CD4-positive, alpha-beta T cell treated with Interleukin-15 for 4 hours (primary cell): ENCODE measurements at places on chromosomes 6 and 20.

DNA sequence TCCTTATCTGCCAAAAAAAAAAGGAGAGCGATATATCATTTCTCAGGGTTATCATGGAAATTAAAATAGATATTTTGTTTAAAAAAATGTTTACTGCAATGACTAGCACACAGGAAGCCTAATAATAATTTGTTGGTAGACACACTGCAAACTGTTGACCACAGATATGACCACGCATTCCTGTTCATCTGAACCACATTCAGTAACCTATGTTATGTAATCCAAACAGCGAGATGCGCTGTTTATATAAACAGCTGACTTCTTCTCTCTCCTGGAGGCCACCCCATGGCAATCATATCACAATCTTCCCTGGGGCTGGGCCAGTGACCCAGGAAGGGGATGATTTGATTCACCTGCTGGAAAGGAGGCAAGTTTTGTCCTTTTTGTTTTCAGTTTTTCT is 129.3 kb upstream of the UST start:
- DNase-seq: no peak

DNA sequence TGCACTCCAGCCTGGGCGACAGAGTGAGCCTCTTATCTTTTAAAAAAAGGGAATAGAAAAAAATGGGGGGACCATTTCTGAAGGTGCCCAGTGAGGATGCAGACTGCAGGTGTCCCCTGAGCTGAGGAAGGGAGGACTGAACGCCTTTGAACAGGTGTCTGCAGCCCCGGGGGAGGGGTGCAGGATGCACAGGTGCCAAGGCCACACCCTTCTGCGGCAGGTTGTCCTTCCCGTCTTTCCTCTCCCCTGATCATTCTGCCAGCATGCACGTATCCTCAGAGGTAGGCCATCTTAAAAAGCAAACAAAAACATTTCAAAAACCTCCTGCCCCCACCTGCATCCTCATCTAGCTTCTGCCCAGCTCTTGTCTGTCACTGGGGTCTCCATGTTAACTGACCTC is 101.3 kb downstream of the MTHFD1L start:
- DNase-seq: no peak

DNA sequence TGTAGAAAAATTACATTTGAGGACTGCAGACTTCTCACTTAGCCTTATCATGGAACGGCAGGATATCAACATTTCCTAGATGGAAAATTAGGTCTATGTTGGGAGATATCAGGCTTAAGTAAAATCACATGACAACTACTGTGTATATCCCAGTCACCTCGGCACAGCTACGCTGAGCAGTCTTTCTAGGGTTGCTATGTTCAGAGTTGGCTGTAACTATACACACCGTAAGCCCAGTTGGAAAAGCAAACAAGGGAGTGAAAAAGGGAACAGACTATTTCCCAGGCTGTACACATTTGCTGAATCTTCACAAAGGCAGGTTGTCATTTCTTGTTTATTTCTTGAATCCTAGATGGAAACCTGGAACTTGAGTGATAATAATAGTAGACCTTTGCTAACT is 80.7 kb upstream of the PTPRK start:
- no peak for DNase-seq

DNA sequence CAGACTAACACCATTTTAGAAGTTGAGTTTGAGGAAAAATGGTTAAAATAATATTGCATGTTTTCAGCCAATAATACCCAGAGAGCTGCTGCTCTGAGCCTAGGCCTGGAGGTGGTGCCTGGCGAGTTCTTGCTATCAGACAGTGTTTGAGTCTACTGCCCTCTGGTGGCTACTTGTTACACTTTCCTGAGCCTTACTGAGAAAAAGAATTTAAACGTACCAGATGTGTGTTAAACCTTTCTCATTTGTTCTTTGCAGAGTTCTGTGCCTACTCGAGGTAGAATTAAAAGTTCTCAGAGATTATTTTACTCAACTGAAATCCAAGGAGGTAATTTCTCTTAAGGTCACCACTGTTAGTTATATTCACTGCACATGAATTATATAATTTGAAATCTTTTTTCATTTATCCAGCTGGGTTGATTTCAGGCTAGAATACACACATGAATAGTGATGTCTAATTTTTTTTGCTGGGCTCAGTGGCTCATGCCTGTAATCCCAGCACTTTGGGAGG is 38.2 kb downstream of the SHLD1 start:
- DNase-seq: peak; percentile 90

- no peak for DNase-seq
Observed at GRCh38 chr20:4602297-4602631, 119.4 kb upstream of the PRND start.

GRCh38 chr6:132731086-132731485 is 17.2 kb upstream of the VNN1 start:
- no peak for DNase-seq

DNA sequence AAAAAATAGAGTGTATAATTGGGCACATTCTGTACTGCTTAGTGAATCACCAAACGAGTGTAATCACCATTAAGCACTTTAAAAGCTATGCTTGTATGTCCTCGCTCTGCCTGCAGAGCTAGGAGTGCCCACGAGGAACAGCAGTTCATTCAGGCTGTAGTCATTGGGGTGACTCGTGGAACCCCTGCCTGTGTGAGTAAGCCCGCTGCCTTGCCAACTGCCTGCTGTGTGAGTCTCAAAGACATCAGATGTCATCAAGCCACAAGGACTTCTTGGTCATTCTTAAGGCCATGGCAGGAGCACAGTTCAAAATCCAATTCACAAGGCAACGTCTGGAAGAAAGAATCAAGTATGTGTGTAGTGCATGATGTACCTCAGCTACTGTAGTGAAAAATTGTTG is 60.4 kb downstream of the FOXO3 start:
- DNase-seq: no peak

GRCh38 chr6:154197196-154197860 is 158.3 kb downstream of the OPRM1 start:
- DNase-seq: peak; percentile 34

DNA sequence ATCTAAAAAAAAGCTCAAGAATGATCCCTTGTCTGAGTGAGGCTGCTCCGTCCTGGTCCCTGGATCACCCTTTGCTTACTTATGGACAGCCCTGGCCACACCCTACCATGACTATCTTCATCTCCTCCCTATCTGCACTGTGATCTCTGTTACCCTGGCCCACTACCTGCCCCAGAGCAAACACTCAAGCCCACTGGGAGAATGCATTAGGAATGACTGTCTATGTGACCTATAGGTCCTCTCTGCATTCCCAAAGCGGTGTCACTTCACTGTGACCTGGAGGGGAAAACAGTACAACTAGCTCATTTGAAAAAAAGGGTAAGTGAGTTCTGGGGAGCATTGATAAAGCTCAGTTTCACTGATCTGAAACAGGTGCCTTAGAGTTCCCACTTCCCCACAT is 86.4 kb upstream of the FOXP4 start:
- no peak for DNase-seq

- no peak for DNase-seq
Observed at GRCh38 chr20:60039526-60039925, 81.3 kb downstream of the CDH26 start.

DNA sequence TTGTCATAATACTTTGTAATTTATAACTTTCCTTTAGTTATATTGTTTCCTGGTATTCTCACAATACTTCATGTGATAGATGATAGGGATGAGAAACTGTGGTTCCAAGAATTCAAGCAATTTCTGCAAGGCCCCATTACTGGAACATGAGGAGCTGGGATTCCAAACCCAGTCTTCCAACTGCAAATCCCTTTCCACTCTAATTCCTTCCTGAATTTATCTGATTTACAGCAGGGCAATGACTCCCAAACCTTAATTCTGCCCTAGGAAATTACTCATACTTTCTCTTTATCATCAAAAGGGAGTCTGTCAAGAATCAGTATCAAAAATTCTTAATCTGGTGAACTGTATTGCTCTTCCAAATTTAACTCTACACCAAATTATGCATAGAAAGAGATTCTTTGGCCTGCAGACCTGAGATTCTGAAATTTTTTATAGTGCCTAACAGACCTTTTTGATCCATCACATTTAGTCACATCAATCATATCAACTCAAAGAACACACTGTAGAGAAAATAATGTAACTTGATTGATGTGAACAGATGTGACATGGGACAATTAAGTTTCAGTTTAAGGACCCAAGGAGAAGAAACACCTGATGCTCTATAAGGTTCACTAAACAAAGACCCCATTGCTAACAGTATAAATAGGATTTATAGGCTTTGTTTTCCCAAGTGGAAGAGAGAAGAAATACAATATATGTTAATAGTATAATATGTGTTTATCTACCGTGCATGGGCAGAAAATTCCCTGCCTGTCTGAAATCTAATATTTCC is 41.5 kb upstream of the GJA1 start:
- DNase-seq: no peak

- no peak for DNase-seq
Observed at GRCh38 chr6:151616600-151616999, 122.8 kb downstream of the CCDC170 start.

DNA sequence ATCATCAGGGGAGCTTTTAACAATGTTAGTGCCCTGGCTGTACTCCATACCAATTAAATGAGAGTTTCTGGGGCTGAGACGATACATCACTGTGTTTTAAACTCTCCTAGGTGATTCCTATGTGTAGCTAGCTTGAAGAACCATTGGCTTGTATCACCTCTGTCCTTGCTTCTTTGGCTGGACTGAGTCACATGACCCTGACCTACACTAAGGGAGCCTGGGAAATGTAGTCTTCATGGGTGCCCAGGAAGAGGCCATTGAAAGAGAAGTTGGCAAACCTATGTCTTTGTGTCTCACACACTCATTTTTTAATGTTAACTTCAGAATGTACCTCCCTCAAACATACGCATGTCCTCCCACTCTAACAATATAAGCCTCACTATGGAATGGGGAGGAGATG is 506.6 kb downstream of the DHX35 start:
- no peak for DNase-seq

DNA sequence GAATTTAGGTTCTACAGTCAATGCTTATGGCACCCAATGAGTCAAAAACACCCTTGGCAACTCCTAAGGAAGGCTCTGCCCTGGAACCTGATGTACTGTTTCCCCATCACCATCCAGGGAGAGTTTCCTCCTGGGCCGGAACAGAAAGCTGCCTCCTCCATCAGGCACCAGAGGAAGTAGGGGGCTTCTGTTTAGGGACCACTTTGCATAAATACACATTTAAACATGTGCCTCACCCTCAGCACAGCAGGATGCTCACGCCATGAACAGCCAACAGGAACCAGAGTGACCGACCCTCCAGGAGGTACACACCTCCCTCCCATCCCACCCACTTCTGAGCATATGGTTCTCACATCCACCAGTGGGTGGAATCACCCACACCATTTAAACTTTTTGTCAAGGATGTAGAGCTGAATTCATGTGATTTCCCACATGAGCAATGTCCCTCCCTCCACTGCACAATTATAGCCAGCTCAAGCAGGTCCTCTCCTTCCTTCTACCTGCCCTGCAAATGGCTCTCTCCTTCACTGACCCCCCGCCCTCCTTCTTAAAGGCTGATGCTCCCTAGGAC is 14.8 kb downstream of the DDRGK1 start:
- no peak for DNase-seq

DNA sequence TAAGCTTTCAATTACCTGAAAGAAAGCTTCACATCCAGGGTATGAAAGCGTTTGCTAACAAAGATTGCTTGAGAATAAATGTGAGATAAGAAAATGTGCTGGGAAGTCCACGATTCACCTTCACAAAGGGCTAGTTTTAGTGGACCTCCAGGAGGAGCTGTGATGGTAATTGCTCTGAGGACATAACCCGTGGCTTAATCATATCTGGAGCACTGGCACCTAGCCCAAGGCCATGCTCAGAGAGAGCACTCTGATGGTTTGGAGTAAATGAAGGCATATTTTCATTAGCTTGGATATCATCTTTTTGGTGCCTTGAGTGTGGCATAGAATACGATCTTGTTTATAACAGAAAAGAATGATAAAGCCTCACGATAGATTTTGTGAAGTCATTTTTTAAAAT is 46.9 kb upstream of the BACH2 start:
- DNase-seq: no peak

DNA sequence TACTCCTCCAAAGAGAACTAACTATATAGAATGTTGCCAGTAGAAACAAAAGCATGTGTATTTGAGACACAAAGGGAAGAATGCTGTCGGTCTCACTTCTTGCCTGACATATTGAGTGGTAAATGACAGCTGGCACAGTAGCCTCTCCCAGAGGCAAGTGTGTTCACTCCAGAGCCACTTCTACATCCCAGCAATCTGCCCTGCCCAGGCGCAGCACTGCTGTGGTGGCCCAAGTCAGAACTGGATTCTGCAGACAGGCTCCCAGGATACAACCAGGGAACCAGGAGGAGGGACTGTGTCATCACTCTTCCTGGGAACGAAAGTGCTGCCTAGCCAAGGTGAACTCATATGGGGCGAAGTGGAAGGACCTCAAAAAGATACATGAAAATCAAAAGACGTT is 103.2 kb upstream of the ARMC2 start:
- no peak for DNase-seq

GRCh38 chr6:87283461-87283860 is 38.9 kb upstream of the SMIM8 start:
- no peak for DNase-seq

DNA sequence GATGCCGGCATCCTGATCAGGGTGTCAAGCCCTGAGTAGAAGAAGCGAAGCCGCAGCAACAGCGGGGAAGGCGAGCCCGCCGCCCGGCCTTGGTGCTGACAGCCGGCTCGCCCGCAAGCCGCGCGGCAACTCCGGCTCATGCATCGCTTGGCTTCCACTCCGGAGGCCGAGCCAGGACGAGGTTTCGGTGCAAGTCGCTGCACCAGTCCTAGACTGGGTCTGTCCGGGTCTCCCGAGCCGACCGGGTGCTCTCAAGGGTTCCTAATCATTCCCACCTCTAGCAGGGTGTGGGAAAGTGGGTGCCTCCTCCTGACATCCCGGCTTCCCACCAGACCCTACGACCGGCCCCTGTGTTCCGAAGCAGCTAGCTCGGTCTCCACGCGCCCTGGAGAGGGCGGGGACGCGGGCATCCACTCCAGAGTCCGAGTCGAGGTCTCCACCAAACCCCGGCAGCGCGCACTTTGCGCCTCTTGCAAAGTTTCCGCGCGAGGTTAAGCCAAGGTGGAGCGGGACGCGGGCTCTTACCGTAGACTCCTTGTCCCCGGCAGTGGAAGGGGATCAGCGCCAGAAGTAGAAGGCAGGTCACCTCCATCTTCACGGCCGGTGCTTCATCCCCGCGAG is 1.4 kb downstream of the MDGA1 start:
- DNase-seq: peak; percentile 3

- DNase-seq: no peak
Observed at GRCh38 chr20:36144336-36144735, 10.2 kb upstream of the EPB41L1 start.

- DNase-seq: no peak
Observed at GRCh38 chr20:48632825-48633619, 194.8 kb downstream of the PREX1 start.

- DNase-seq: no peak
Observed at GRCh38 chr6:151388236-151388635, 3.1 kb downstream of the ZBTB2 start.

DNA sequence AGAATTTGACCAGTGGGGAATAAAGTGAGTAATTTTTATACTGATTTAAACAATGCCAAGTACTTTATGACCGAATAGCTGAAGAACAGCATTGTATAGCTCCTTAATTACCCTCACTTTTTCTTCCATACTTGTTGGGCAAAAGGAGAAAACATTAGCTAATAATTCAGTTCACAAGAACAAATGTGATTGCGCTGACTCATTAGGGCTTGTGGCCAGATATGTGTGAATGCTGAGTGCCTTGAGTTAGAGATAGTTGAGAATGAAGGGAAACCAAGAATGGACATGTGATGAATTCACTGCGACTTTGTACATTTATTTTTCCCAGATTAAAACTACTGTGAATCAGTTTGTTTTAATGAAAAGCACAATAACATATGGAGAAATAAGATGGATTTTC is 669.4 kb downstream of the TFAP2A start:
- no peak for DNase-seq

GRCh38 chr6:141988954-141989705 is 143.6 kb upstream of the GJE1 start:
- peak; percentile 34 for DNase-seq
